ENCODE measurements at places on chromosomes 16 and 17.

- DNase-seq: no peak
Measured at GRCh38 chr17:61947367-61948078, 19.7 kb upstream of the INTS2 start.

- DNase-seq: peak; percentile 74
Measured at GRCh38 chr17:16215002-16215272, 397 bp downstream of the NCOR1 start.

DNA sequence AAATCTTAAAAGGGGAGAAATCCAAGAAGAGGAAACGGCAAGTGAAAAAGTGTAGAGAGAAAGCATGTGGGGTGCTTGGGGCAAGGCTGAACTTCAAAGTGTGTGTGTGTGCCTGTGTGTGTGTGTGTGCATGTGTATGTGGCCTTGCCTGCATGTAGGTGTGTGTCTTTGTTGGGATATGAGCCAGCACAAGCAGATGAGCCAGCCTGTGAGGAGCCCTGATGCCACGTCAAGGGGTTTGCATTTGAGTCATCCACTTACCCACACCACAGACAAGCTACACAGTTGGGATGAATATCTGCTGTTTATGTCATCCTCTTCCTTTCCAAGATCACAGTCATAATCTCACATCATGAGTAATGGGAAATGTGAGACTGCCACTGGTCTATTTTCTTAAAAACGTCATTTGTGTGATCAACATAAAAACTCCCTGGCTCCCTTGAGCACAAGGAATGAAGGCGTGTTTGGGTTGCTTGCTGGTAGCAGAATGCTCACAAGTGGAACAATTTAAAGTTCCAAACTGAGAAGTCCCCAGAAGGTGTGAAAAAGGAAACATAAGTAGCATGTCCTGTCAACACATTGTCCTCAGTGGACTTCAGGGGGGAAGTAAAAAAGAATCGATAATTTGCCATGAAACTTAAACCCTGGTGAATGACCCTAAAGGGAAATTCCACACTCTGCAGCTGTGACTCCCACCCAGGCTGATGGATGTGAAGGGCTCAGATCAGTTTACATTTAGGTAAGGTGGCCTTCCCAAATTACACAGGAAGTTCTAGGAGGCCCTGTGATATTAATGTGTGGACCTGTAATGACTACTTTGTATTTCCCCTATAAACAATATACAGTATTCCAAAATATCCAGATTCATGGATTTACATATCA lies 14.7 kb downstream of the KCTD19 start:
- no peak for DNase-seq

DNA sequence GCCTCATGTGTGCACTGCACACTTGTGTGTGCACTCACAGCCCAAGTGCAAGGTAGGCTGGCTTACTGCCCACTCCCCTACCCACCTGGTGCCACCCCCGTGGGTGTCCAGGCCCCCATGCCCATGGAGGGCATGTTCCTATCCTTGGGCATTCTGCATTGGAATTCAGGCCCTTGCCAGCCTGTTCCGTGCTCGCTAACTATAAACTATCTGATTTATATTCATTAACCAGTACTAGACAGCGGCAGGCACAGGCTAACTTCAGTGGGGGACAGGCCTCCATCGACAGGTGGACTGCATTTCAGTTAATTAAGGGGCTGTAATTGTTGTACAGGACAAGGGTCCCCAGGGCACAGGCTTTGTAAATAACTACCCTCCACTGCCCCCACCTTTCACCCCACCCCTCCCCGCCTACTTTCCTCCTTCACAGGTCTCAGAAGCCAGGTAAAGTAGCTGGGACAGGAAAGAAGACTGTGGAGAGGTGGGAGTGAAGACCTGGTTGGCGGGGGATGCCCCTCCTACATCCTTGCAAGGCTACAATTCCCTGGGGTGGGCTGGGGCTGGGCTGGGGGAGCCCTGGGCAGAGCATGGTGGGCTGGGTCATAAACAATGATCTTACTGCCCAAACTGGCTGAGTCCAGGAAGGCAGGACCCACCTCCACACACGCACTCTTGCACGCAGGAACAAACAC lies 119.0 kb upstream of the LHX1 start:
- DNase-seq: no peak

- no peak for DNase-seq
Measured at GRCh38 chr17:66044083-66044482, 147.8 kb downstream of the CEP112 start.

- DNase-seq: no peak
Measured at GRCh38 chr17:65487161-65487560, 74.3 kb downstream of the AXIN2 start.

- no peak for DNase-seq
Measured at GRCh38 chr17:16286947-16287562, 66.2 kb downstream of the CENPV start.

DNA sequence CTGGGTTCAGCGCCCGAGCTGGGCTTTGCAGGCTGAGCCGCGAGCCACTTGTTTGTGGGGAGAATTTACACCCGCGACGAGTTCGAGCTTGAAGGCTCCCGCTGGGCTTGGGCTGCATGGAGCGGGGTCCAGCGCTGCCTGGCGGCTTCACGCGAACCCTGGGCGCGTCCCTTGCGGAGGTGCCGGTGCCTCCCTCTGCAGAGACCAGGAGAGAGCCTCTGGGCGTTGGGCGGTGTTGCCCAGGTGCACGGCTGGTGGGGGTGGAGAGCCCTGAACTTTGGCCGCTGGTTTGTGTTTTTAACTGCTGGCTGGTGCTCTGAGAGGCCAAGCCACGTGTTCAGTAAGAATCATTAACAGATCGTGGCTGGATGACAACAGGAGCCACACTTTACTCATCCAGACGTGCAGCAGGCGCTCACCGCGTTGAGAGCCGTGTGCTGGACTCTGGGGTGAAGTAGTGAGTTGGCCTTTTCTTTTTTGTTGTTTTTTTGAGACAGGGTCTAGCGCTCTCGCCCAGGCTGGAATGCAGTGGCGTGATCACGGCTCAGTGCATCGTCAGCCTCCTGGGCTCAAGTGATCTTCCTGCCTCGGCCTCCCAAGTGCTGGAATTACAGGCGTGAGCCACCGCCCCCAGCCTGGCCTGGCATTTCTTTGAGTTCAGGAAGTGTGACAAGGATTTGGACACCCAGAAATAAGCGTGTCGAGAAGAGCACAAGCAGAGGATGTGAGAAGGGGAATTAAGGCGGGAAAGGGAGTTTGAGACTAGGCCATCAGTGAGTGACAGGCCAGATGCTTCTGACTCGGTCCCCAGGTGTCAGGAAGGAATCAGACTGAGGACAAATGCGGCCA lies 827 bp downstream of the CDK10 start:
- DNase-seq: no peak

DNA sequence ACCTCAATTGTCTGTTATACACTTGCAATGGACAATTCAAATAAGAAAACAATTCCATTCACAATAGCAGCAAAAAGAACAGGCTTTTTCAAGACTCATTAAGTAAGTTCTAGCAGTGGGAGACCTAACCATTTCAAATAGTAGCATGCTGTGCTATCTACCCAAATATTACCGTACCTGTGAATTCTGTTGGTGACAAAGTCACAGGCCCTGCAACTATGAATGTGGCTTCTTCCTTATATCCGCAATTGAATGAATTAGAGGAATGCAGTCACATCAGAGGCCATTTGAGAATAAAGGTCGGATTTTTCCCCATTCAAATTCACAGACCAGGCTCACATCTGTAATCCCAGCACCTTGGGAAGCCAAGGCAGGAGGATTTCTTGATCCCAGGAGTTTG lies 800 bp upstream of the NME4 start:
- no peak for DNase-seq

GRCh38 chr16:22653876-22654275 lies 143.2 kb downstream of the NPIPB5 start:
- DNase-seq: no peak

- no peak for DNase-seq
Measured at GRCh38 chr17:49990331-49990730, 4.7 kb downstream of the DLX3 start.

- no peak for DNase-seq
Measured at GRCh38 chr17:22512057-22512456, 819.7 kb downstream of the KCNJ18 start.

GRCh38 chr16:66551348-66551759 lies 1.0 kb upstream of the CKLF start:
- DNase-seq: no peak

GRCh38 chr16:89290887-89291286 lies 73.4 kb downstream of the ZNF778 start:
- no peak for DNase-seq

DNA sequence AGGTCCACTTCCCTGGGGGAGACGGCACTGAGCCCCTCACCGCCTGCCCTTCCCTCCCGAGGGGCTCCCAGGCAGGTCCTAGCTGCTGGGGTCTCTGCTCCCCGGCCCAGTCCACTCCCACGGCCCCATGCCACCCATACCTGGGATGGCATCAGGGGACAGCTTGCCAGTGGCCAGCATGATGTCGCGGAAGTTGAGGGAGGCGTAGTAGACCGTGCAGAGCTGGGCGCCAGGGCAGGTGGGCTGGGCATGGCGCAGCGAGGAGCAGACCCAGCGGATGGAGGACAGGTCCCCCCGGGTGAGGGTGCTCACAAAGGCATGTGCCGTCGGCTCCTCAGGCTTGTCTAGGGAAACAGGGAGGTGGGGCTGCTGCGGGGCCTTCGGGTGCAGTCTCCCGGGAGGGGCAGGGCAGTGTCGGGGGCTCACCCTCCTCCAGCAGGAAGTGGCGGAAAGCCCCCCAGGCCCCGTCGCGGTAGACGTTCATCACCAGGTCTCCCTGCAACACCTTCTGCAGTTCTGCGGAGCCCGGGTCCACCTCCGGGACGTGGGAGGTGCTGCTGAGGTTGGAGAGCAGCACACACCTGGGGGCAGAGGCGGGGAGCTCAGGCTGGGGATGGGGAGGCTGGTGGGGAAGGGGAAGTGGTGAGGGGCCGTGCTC lies 13.5 kb downstream of the FASN start:
- DNase-seq: no peak

- DNase-seq: no peak
Measured at GRCh38 chr17:17493986-17494466, 2.2 kb downstream of the RASD1 start.

DNA sequence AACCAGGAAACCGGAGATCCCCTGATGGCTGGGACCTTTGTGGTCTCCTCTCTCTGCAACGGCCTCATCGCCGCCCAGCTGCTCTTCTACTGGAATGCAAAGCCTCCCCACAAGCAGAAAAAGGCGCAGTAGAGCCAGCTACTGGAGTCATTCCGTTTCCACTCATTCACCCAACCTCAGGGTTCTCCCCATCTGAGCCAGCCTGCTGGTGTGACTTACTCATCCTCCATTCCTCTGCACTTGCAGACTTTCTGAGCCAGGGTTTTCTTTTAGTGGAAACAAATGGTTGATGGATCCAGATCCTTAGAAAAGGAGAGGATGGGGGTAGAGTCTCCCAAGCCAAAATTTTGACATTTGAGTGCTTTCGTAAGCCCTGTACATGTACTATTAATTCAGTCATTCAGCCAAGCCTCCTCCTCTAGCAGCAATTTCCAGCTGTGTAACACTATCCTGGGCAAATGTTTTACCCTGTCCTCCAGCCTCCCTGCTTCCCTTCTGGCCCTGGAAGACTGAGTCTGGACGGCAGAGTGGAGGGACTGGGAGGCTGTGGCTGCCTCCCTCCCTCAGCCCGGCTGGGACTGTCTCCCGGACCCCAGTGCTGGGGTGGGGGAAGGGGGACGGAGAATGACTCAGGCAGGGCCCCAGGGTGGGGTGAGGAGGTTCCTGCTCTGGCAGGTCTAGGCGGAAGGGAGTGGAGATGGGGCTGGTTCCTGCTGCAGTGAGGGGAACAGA lies 2.3 kb downstream of the SOX15 start:
- no peak for DNase-seq

DNA sequence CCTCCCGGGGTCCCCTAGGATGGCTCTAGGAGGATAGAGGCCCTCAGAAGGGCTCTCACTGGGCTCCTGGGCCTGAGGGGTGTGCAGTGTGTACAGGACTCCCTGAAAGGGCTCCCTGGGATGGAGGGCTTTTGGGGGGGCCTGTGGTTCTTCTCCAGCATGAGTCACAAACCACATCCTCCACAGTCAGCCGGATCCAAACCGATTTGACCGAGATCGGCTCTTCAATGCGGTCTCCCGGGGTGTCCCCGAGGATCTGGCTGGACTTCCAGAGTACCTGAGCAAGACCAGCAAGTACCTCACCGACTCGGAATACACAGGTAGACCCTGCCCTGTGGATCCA lies 4.5 kb downstream of the TRPV2 start:
- DNase-seq: no peak

DNA sequence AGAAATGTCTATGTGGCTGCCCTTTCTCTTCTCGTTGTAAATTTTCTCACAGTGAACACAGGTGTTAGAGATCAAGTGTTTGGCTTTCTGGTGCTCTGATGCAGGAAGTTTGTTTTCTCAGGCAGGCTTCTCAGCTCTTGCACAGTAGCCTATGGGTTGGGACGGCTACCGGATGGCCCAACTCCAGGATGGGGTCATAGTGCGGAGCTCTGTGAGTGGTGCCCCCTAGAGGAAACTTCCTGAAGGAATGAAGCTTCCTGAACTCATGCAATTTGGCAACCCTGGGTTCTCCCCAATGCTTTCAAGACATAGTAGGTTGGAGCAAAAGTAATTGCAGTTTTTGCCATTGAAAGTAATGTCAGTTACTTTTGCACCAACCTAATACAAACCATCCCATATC lies 407.5 kb upstream of the HSBP1 start:
- no peak for DNase-seq

DNA sequence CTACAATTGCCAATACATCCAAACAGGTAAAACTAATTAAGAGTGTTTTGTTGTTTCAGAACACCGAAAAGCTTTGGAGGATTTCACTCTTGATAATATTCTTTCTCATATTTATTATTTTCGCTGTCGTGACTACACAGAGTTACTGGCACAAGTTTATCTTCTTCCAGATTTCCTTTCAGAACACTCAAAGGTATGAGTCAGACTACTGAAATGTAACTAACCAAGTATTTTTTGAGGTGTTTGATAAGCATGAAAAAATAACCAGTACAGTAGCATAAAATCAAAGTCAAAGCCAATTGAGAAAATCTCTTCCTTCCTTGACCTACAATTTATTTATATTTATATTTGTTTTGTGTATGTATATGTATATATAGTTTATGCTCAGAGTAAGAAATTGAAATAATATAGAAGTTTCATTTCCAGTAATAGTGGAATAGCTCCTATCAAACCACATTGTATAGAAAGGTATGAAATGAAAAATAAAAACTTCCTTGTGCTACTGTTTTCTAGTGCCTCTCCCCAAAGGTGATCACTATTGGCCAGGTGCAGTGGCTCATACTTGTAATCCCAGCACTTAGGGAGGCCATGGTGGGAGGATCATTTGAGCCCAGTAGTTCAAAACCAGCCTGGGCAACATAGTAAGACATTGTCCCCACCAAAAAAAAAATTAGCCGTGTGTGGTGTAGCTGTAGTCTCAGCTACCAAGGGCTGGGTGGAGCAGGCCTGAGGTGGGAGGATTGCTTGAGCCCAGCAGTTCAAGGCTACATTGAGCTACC lies 10.9 kb downstream of the RAD51C start:
- no peak for DNase-seq

- no peak for DNase-seq
Measured at GRCh38 chr16:22306788-22307187, 9.6 kb downstream of the POLR3E start.

All from suprapubic skin (tissue), 4 donors.